ENCODE measurements at places on chromosomes 2 and 18.

DNA sequence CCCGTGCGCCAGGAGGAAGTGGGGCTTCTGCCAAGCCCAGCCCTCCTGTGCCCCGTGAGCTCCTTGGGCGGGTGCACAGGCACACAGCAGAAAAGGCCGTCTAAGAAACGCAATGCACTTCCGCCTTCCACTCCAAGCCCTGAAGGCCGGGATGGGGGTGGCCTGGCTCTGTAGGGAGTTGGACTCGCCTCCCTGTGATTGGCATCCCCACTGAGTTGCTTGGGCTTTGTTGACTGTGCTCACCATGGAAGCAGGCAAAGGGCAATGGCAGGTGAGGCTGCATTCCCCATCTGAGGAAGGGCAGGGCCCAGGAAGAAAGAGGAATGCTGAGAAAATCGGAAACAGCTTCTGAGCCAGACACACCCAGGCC is 66.8 kb downstream of the CRACDL start:
- no peak for DNase-seq

DNA sequence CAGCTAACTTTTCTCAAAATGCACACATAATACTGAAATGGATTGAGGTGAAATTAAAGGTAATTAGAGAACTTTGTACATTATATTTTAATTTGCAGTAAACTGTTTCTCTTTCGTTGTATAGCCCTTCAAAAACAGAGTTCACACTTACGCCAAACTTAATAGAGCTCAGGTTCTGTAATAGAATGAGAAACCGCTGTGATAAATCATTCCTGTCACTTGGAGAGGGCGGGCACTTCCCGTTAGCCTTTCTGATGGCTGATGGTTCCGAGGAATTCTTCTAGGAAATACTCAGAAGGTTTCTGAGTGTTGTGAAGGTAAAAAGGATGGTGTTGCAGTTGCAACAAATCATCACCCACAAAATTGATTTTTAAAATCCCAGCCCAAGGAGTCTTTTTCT is 155.8 kb upstream of the ALKAL2 start:
- DNase-seq: no peak

GRCh38 chr2:231693956-231694355 is 14.4 kb upstream of the PTMA start:
- DNase-seq: no peak

DNA sequence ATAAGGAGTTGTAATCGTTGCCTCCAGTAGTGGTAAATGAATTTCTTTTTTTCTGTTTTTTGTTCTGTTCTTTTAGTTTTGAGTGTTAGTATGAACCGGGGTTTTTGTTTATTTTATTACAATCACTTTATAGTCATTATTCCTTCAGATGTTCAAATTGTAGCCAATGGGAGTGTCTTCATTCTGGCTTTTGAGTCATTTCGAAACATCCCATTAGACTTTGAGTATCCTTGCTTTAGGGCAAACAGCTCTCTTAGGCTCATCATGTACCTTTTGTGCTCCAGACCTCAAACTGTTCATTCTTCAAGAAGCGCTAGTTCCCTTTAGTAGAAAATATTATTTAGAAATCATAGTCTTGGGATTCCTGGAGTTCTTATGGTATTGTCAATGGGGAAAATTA is 54.2 kb upstream of the PAX3 start:
- DNase-seq: no peak

DNA sequence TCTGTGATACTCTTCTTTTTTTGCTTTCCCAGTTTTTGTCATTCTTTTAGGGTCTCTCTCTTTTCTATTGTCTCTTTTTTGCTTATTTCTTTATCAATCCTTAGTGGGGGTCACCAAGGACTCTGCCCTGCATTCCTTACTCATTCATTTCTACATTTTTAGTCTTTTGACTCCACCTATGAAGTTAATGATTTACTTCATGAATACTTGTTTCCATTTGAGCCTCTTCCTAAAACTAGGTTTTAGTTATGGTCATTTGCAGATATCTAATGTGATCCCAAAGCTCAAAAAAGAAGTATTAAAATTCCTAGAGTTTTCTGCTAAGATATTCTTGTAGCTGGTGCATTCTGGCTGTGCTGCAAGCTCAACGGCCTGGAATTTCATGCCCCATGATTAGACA is 149.3 kb upstream of the AQP4 start:
- no peak for DNase-seq

All from neural crest cell (in vitro differentiated cells).